RWPE1 (cell line): ENCODE measurements at places on chromosomes 2 and 18.

DNA sequence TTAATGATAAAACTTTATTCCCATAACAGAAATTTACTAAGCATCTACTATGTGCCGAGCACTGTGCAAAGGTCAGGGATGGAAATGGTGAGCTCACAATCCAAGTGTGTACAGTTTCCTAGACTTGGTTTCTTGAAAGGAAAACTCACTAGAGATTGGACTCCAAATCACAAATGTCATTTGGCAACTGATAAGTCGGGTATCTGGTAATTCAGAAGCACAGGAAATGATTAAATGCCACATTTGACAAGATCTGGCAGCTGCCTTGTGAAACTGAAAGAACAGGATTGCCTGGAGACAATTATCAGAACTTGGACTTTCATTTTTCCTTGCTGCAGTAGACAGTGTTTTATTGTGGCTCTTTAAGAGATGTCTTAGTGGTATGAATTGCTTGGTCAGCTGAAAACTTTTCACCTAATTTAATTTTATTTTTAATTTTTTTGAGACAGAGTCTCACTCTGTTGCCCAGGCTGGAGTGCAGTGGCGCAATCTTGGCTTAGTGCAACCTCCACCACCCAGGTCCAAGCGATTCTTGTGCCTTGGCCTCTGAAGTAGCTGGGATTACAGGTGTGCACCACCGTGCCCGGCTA lies 19.2 kb downstream of the ITGA6 start:
- DNase-seq: no peak

- DNase-seq: no peak
Measured at GRCh38 chr2:168159754-168160585, 87.4 kb downstream of the STK39 start.

DNA sequence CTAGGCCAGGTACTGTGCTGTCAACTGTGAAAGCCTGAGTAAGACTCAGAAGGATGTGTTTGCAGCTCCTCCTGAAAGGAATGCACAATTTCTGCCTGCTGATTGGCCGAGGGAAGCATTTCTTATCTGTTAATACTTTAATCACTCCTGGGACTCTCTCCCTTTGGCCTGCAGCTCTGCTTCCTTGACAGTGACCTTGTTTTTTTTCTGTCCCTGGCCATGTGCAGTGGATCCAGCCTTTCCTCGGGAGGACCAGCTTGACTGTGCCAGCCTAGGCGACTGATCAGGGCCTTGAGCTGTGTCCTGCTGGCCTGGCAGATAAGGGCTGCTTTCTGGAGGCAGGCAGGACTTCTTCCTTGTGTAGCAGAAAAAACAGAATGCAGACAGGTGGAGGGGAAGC lies 10.0 kb downstream of the RNF144A start:
- no peak for DNase-seq

GRCh38 chr2:17749753-17750438 lies 3.7 kb downstream of the SMC6 start:
- DNase-seq: no peak

GRCh38 chr2:85503168-85503850 lies 35.7 kb upstream of the MAT2A start:
- no peak for DNase-seq

- DNase-seq: no peak
Measured at GRCh38 chr2:191597186-191597751, 80.7 kb upstream of the NABP1 start.

DNA sequence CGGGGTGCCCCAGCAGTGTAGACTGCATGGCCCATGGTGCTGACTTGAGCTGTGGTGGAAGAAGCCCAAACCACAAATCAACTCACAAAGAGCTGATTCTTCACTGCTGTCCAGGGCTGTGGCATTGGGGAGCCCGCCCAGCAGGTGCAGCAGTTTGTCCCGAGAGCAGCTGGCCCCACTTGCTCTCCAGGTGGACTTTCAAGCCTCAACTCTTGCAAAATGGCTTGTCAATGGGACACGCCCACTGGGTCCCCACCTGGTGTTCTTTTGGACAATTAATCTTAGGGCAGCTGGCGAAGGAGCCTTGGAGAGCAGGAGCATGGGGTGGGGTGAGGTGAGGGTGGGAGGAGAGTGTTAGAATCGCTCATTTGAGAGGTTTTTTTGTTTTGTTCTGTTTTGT lies 117.9 kb downstream of the MYCN start:
- no peak for DNase-seq

GRCh38 chr18:58492891-58493469 lies 135.9 kb downstream of the ALPK2 start:
- no peak for DNase-seq

GRCh38 chr2:20662308-20662937 lies 4.5 kb upstream of the GDF7 start:
- no peak for DNase-seq

GRCh38 chr2:6880200-6880733 lies 2.7 kb downstream of the RSAD2 start:
- no peak for DNase-seq

DNA sequence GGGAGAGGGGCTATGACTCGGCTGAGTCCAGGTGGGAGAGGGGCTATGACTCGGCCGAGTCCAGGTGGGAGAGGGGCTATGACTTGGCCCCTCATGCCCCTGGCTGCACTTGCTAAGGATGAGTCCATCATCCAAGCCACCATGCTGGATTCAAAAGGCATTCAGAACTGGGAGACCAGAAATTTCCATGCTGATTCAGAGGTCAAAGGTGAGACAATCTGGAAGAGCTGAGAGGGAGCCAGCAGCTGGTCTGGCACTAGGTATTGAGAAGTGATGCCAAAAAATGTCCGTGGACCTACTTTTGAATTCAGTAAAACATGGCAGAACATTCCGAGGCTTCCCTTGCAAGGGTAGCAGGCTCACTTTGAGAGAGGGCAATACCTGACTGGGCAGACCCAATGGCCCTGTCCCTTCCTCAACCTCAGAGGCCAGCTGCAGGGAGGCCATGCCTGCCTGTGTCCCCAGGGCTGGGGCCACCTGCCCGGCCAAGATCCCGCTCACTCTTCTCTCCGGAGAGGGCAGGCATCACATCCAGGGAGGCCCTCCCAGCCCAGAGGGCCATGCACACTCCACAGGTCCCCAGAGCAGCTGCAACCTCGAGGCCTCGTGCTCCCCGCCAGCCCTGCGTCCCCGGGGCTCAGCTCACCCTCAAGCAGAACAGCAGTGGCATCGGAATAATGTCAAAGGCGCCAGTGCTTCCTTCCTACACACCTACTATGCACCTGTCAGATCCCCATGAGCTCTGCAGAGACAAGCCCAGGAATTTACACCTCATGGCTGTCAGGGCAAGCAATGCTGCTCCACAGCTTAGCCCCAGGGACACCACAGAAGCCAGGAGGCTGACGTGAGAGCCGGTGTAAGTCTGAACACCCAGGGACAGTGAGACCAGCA lies 80.2 kb upstream of the GPC1 start:
- peak; percentile 45 for DNase-seq

GRCh38 chr2:170885130-170885791 lies 43.8 kb upstream of the GORASP2 start:
- no peak for DNase-seq

GRCh38 chr2:3712424-3712823 lies 9.0 kb downstream of the DCDC2C start:
- no peak for DNase-seq

- DNase-seq: peak; percentile 30
Measured at GRCh38 chr18:24014986-24015638, 558 bp downstream of the TTC39C start.

GRCh38 chr2:149021761-149022160 lies 16.7 kb upstream of the LYPD6B start:
- no peak for DNase-seq

DNA sequence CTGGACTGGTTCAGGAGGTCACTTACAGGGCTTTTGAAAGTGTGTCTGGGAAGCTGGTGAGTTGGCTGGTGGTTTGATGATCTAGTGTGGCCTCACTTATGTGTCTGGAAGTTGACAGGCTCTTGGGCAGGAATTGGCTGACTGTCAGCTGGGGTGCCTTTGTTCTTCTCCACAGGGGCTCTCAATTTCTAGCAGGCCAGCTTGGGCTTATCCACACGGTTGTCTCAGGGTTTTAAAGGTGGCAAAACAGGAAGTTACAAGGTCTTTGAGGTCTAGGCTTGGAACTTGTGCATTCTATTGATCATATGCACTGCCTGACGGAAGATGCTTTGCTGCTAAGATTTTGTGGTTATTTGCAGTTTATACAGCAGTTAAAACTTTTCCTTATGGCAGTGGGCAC lies 52.0 kb upstream of the CELF4 start:
- no peak for DNase-seq

GRCh38 chr2:186559370-186559769 lies 30.5 kb upstream of the ITGAV start:
- DNase-seq: no peak

DNA sequence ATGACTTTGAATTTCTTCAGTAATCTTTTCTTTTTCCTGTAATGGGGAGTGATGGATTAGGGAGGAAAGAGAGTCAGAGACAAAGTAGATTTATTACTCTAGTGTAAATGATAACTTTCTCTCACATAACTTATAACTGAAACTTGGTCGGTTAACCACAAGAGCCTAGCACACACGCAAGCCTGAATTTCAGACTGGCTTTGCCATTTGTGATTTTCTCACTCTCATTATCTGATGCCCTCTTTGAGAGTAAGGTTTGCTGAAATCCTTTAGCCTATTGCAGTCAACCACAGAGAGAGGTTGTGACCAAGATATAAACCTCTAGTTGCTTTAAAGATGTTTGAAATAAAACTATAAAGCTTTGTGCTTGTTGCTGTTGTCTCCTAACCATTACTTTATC lies 117.9 kb upstream of the NETO1 start:
- DNase-seq: no peak

DNA sequence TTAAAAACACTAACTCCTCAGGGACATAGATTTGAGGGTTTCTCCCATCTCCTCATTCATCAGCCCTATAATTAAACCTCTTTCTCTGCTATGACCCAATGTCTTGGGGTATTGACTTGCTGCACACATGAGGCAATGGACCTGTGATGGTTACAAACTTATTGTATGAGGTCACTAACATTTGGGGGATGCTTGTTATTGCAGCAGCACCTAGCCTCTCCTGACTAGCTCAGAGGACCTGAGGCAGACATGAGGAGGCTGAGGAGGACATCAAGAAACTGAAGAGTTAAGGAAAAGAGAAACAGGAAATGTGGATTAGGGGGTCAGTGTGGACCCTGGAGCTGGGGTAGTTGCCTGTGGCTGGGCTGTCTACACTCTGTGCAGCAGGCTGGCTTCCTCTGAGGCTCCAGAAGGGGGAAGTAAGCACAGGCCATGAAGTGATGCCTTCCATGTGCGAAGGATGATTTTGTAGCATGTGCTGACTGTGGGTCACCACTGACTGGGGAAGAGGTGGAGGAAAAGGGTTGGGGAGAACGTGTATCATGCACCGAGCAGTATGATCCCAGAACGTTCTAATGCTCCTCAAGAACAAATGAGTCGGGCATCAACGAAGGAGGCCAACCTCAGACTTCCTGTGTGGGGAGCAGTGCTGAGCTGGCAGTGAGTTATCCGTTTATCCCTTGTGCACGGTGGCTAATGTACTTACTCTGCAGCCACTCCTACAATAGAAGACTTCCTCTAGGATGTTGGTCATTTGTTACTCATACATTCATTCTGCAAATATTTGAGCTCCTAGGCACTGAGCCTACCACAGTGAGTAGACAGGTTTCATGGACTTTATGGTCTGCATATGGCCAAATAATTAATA lies 42.1 kb upstream of the RFX8 start:
- peak; percentile 75 for DNase-seq

GRCh38 chr18:36545821-36546427 lies 248.4 kb downstream of the FHOD3 start:
- no peak for DNase-seq

GRCh38 chr2:209582281-209582680 lies 158.4 kb downstream of the MAP2 start:
- DNase-seq: no peak

- no peak for DNase-seq
Measured at GRCh38 chr18:65822826-65823225, 72.0 kb downstream of the CDH7 start.

GRCh38 chr2:148602885-148603561 lies 41.5 kb upstream of the EPC2 start:
- no peak for DNase-seq

DNA sequence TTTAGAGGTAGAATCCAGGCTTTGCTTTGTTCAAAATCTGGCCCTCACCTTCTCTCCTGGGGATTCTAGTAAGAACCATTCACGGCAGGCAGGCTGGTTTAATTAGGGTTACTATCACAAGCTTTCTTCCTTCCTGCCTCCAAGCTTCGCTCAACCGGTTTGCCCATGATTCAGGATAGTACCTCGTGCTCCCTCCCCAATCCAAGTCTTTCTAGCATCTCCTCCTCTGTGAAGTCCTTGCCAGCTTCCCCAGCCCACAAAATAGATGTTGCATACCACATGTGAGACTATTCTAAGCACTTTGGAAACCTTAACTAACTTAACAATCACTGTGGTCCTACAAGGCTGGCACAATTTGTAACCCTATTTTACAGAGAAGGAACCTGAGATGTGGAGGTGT lies 135.1 kb downstream of the SOCS6 start:
- peak; percentile 50 for DNase-seq

DNA sequence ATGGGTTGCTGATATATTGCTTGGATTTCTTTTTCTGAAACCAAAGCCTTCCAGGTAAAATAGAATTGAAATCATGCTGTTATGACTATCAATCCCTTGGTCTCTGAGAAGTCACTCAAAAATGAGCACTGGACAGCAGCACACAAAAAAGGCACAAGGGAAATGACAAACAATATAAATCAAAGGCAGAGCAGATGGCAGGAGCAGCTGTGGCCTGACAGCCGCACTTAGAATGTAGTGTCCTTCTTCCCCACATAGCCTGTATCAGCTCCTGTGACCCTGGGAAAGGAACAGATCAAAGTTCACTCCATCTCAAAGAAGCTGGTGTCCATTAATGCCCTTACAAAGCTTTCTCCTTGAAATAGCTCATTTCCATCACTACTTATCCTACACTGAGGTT lies 326.7 kb downstream of the SUCLG1 start:
- DNase-seq: no peak

DNA sequence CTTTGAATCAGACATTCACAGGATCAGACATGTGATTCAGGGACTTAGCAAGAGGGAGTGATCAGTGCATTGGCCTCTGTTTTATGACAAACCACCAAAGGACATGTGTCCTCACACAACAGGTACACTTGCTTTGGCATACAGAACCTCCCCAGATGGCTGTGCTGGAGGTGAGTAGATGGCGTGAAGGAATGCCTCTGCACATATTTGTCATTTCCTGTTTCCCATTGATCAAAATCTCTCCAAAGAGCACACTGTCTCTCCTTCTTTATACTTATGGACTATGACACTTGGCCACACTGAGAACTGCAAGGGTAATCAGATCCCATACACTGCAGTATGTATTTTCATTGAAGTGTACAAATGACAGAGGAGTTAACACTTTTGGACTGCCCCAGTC lies 927.6 kb downstream of the TSN start:
- DNase-seq: no peak
